ENCODE measurements at places on chromosomes 12 and 14.

GRCh38 chr12:2960996-2961616 is 1.9 kb downstream of the TEAD4 start:
- peak; percentile 35 for DNase-seq

GRCh38 chr12:117013726-117014125 is 85.5 kb downstream of the TESC start:
- no peak for DNase-seq

DNA sequence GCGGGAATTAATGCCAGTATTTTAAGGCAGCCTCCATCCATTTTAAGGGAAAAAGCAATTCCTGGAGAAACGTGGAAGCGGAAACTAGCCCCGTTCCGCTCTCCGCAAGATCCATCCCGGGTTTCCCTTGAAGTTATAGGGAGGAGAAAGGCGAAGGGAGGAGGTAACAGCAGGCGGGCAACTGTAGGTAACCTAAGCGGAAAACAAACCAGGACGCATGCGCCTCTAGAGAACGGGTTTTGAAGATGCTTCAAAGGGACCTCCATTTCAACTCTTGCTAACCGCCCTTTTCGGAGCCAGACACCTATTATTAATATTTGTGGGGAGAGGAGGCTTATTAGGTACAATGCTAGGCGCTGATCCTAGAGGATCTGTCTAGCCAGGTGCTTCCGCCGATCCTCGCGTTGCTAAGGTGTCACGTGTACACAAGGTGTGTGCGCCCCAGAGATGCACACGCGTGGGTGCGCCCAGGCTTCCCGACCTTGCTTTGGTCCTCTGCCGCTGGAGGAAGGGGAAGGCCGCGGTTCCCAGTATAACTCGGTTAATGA is 6.2 kb downstream of the TBX5 start:
- DNase-seq, result peak; percentile 61

DNA sequence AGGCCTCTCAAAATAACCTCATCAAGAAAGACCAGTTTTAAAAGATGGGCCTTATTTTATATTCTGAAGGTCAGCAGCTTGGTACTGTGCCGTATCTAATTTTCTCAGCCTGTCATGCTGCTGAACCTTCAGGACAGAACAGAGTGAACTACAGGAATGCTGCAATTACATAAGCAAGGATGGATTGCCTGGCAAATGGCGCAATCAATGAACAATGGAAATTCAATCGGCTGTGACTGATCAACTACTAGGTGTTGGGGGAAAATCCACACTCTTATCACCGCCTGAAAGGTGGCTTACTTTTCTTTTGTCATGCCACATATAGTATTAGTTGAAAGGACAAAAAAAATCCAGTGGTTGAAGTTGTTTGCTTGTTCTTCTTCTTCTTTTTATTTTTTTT is 8.5 kb downstream of the ACSS3 start:
- no peak for DNase-seq

DNA sequence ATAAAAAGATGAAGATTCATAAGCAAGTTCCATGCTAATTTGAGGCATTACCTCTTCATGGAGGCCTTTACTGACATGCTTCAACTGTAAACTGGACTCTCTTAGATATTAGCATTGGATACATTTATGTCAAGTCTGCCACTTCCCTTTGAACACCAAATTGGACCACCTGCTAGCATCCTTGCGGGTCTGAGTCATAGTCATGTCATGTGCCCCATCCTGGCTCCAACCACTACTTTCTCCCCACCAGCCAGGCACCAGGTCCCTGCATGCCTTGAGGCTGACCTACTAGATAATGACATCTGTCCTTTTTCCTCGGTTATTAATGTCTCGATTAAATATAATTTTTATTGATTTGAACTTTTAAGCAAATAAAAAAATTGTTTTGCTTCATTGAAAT is 32.9 kb upstream of the EEA1 start:
- no peak for DNase-seq

- no peak for DNase-seq
Measured at GRCh38 chr12:88590851-88591250, 10.6 kb upstream of the KITLG start.

- peak; percentile 11 for DNase-seq
Measured at GRCh38 chr14:20757965-20758364, 10.2 kb upstream of the EDDM3B start.

DNA sequence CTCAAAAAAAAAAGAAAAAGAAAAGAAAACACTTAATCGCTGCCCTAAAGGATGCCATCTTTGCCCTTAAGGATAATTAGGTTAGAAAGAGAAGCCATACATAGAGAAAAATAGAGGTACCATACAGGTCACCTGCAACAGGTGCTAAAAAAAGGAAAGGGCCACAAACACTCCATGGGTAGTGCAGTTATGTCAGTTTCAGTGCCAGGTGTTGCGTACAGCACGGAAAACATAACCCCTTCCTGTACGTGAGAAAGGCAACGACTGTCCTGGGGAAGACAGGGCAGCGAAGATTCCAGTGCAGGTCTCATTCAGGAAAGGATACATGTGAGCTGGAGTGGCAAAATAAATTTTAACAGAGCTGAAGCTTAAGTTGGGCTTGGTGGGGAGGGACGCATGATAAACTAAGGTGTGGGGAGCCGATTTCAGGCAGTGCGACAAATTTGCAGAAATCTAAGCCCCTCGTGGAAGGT is 553 bp upstream of the DAZAP2 start:
- DNase-seq, result peak; percentile 80

DNA sequence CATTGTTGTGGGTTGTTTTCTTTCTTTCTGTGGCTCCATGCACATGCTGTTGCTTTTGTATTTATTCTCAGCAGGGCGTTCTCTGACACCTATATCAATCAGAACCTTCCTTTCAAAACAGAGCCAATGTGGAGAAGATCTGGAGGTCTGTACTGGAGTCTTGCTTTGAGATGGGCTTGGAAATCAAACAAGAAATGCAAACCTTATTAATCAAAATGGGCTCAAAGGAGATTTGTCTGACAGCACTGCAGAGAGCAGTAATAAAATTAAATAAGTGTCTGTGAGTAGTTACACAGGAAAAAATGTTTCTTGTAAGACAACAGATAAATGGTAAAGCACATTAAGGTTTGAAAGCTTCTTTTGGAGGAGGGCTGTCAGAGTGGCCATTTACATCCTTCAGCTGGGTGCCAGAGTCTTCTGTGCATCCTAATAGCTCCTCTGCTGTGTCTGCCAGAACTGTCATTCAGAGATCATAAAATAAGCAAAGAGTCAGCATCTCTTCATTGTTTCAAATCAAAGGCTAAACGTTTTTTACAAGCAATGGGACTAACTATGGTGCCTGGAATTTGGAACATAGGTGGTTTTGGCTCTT is 414.3 kb downstream of the NAV3 start:
- DNase-seq, result no peak

- peak; percentile 87 for DNase-seq
Measured at GRCh38 chr12:120710031-120710804, at the start of gene UNC119B. Gene UNC119B (plus strand): TSS chr12:120710458. CDS start chr12:120710475, 17 bp downstream.

DNA sequence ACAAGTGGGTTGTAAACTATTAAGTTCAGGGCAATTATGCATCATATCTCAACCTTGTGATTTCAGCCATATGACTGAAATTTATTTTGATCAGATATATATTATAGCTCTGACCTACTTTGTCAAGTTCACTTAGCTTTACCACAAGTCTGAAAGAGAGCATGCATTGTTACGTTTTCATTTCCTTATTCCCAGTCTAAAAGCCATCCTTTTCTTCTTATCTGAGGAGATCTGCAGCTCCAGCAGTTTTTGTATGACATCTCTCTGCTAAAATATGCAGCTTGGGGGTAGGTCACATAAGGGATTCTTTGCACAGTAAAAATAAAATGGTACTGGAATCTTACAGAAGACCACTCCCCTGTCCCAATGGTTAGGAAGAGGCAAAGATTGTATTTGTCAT is 1682.8 kb upstream of the FLRT2 start:
- DNase-seq, result no peak

GRCh38 chr14:64733899-64734298 is 29.7 kb downstream of the PLEKHG3 start:
- DNase-seq, result no peak

DNA sequence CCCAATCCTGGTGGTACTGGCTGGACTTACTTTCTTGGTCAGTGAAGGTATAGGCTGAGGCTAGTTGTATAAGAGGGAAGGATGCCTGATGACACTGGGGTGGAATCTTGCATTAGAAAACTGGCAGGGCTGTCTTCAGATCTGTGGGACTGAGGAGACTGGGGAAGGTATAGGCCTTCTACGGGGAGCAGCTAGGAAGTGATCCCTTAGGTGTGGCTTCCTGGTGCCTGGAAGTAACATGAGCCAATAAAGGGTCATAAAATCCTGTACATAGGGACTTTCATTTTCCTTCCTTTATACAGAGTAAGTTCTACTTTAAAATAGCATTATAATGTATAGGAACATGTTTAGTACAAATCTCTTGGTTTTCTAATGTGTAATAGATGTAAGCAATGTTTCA is 716.8 kb downstream of the LRFN5 start:
- no peak for DNase-seq

GRCh38 chr12:58710901-58711300 is 209.4 kb downstream of the LRIG3 start:
- no peak for DNase-seq

DNA sequence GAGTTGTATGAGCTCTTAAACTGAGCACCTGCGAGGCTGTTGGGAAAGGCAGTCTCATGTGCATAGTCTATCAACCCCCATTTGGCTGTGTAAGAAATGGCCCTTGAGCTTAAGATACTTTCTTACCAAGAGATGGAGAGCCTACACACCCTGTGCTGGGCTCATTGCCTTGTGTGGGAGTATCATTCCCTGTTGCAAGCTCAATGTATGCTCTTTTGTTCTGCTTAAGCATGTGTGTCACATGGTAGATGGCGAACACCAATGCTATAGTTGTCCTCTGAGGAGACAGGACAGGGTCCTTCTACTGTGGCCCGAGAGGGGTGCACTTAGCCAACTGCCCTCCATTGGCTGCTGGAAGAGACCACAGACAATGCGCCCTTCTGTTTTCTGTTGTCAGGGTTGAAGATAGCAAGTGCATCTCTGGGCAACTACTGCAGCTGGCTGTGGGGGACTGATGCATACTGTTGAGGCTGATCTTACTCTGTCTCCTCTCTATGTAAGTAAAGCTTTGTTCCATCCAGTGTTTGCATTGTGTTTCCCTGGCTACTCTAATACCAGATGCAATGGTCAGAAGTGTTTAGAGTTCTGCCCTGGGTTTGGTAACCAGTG is 79.5 kb downstream of the PTPRB start:
- no peak for DNase-seq

- DNase-seq, result no peak
Measured at GRCh38 chr12:119338593-119339363, 4.2 kb downstream of the CCDC60 start.

- no peak for DNase-seq
Measured at GRCh38 chr14:67738740-67739504, 37.2 kb downstream of the RDH12 start.

GRCh38 chr12:116236148-116236731 is 41.3 kb downstream of the MED13L start:
- no peak for DNase-seq

DNA sequence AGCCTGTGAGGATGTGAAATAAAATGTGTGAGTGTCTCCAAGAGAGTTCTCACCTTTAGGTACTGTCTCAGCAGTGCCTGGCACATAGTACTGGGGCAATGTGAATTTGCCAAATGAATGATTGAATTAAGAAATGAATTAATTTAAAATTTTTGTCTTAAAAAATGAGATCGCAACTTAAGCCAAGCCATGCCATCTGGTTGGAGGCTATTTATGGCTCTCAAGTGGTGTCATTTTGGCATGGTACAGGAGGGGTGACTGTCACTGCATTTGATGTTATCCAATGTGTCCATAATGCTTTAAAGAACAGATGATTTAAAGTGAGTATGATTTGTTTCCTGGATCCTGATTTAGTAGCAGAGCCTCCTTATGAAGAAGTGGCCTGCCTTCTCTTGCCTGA is 80.3 kb downstream of the SRGAP1 start:
- no peak for DNase-seq

GRCh38 chr12:122124370-122124769 is 45.8 kb downstream of the MLXIP start:
- no peak for DNase-seq

- peak; percentile 1 for DNase-seq
Measured at GRCh38 chr12:6158255-6158654, 33.8 kb upstream of the VWF start.

- no peak for DNase-seq
Measured at GRCh38 chr12:67331123-67331522, 62.0 kb downstream of the CAND1 start.

GRCh38 chr14:22394616-22395015 is 194.4 kb downstream of the DAD1 start:
- no peak for DNase-seq

GRCh38 chr12:102542816-102543440 is 62.6 kb upstream of the IGF1 start:
- DNase-seq, result no peak

DNA sequence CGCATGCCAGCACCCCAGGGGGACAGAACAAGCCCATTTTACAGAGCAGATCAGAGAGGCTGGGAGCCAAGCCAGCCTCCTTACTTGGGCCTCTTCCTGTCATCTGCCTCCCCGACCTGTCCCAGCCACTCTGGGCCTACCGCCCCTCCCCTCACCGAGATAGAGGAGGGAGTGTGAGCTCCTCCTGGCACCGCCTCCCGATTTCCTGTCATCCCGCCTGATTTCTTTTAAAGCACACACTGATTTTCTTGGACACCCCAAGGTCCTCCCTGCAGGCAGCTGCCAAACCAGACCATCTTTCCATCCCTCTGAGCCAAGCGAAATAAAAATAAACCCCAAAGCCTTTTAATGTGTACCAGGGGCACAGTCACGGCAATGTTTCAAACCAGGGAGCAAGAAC is 108.4 kb downstream of the RFLNA start:
- no peak for DNase-seq

DNA sequence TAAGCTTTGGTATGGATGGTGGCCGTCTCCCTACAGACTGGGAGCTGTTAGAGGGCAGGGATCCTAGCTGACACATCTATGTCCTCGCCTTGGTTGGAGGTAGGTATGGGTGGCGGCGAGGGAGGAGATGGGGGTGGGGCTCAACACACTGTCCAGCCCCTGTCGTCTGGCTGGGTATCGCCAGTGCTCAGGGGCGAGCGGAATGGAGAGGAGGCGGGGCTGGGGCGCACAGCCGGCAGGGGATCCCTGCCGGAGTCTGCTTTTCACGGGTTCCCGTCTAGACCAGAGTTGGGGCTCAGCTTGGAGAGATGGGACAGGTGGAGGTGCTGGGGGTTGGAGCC is 16.1 kb downstream of the TAMALIN start:
- DNase-seq, result peak; percentile 70

- peak; percentile 13 for DNase-seq
Measured at GRCh38 chr12:59149995-59150642, 229.8 kb upstream of the LRIG3 start.

GRCh38 chr12:119869720-119870119 is 7.4 kb downstream of the CIT start:
- no peak for DNase-seq

DNA sequence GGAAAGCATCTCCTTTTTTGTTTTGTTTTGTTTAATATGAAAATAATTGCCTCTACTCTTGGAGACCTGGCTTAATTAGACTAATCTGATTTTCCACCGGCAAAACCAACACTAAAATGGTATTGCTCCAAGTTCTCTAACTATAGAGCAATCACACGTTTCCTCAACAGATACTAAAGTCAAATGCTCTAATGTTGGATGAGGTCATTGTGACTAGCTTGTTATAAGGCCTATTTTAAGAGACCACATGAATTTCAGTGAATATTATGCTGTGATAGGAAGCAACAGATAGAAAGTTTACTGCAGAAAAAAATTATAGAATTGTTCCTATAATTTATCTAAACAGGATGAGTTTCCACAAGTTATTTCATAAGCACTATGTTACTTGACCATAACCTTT is 3.3 kb upstream of the CCDC196 start:
- no peak for DNase-seq

GRCh38 chr12:126355346-126355745 is 1290.1 kb downstream of the AACS start:
- no peak for DNase-seq

- no peak for DNase-seq
Measured at GRCh38 chr14:90140956-90141316, 79.1 kb downstream of the KCNK13 start.
